ENCODE measurements at places on chromosomes 6 and 20.

- DNase-seq = no peak
Measured at GRCh38 chr20:63495167-63495720, 3.6 kb downstream of the EEF1A2 start.

GRCh38 chr6:96792561-96793190, 44.6 kb downstream of the GPR63 start:
- DNase-seq = no peak

- no peak for DNase-seq
Measured at GRCh38 chr6:124203812-124204167, 400.1 kb downstream of the NKAIN2 start.

DNA sequence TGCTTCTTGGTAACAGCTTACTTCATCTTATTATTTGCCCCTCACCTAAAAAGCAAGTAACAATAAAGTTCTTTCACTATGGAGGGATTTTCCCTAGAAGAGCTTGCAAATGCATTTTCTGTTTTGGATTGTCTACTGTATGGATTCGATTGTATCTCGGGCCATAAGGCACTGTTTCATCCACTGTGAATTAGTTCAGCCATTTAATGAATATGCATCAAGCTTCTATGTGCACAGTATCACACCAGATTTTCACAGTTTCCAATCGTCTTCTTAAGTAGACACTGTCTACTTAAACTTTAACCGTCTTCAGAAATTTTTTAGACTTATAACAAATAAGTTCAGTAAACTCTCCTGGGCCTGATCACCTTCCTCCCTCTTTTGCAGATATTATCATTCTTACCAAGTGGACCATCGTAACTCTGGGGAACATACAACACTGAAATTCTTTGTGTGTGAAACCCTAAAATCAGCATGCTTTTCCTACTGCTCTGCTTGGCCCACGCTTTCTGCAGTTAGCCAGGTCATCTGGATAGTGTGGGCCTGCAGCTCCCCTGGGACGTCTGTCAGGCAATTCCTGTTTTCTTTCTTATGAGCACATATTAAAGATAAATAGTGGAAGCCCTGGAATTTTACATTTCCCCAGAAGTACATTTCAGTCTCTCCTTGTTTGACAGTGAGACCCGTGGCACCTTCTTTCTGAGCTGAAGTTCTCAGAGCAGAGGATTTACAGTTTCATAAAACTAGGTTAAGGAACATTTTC, 136.5 kb upstream of the PDE10A start:
- DNase-seq = no peak

DNA sequence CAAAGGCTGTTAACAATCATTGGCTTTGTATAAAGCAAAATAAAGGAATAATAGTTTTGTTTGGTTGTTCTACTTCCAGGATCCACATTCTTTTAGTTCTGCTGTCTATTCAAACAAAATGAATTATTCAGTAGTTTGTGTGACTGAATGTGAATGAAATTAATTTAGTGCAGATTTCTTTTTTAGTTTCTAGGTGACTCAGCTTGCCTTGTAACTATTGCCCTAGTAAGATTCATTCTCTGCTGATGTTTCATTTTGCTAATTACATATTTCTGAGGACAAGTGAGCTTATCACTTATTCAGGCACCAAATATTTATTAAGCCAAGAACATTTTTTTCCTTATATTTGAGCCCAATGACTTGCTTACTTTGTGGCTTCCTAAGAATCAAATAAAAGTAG, 46.5 kb upstream of the RIPOR2 start:
- no peak for DNase-seq

DNA sequence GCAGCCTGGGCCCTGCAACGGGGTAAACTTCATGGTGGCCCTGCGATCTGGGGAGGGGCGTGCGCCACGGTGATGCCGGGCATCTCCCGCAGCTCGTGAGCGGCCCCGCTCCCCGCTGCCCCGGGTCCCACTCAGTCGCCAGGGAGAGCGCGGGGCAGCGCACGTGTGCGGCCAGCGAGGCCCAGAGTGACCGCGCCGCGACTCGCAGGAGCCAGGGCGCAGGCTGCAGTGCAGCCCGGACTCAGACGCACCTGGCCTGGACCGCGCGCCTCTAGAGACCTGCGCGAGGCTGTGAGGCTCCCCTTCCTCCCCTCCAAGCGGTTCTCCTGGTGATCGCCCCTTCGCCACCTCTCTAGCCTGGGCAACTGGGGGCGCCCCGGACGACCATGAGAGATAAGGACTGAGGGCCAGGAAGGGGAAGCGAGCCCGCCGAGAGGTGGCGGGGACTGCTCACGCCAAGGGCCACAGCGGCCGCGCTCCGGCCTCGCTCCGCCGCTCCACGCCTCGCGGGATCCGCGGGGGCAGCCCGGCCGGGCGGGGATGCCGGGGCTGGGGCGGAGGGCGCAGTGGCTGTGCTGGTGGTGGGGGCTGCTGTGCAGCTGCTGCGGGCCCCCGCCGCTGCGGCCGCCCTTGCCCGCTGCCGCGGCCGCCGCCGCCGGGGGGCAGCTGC, 652 bp downstream of the BMP6 start:
- no peak for DNase-seq

DNA sequence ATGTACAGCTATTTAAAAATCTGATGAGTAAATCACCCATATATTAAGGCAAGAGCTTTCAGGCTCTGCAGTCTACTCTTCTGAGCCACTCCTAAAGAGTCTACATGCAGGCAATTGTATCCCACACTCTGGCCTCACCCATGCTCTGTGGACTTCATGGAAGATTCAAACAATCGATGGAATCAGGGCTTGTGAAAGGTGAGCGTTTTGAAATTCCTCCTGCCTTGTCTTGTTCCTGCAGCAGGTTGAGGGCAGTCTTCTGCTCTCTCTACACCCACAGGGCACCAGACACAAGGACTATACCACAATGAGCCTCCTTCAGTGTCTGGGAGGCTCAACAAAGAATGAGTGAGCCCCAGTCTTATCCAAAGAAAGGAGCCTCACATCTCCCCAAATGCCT, 51.1 kb downstream of the TBC1D7 start:
- DNase-seq = no peak

DNA sequence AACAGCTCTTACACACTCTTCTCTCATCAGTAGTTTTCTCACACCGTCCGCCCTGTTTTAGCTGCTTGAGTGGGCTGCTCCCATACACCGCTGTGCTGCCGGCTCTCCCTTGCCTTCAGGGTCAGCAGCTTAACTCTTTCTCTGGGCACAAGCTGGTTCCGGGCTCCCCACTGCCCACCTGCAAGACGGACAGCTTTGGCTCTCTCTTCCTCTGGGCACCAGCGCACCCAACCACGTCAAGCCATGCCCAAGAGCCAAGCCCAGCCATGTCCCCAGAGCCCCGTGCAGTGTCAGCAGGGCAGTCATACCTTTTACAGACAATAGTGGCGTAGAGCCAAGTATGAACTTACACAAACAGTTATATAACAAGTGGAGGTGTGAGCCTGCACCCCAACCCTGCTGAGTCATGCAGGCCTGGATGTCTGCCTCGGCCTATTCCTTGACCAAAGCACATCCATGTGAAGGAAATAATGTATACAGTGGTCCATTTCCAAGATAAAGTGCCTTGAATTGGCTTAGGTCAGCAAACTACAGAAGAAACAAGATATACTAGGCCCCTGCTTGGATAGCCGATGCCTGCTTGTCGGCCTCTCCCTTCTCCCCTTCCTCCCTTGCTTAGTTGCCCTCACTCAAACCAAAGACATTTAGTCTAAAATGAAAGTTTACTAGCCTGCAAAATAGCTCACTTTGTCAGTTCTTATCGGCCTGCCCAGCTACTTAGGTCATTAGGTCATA, 89.3 kb downstream of the JPH2 start:
- no peak for DNase-seq

GRCh38 chr6:82371799-82372546, 8.4 kb downstream of the TPBG start:
- no peak for DNase-seq

DNA sequence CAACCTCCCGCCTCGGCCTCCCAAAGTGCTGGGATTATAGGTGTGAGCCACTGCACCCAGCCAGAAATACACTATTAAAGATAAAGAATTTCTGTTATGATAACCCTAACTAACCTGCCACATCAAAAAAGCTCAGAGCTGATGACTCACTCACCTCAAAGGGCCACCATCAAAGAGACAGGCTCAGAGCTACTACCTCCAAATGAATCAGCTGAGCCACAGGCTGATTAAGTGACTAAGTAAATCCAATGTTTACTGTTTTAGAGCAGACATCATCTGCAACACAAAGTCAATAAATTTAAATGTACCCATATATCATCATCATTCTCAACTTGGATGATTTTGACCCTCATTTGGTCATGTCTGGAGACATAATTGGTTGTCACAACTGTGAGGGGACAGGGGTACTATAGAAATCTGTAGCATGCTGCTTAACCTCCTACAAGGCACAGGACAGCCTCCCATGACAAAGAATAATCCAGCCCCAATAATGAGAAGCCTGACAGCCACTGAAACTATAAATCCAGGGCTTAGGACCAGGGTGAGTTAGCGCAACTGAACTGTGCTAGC, 106.5 kb downstream of the ATP9A start:
- no peak for DNase-seq
